NCI-H774 (cell line): ENCODE measurements at places on chromosomes 1 and 21.

GRCh38 chr1:18854331-18855025 is 5.0 kb downstream of the TAS1R2 start:
- DNase-seq: no peak

DNA sequence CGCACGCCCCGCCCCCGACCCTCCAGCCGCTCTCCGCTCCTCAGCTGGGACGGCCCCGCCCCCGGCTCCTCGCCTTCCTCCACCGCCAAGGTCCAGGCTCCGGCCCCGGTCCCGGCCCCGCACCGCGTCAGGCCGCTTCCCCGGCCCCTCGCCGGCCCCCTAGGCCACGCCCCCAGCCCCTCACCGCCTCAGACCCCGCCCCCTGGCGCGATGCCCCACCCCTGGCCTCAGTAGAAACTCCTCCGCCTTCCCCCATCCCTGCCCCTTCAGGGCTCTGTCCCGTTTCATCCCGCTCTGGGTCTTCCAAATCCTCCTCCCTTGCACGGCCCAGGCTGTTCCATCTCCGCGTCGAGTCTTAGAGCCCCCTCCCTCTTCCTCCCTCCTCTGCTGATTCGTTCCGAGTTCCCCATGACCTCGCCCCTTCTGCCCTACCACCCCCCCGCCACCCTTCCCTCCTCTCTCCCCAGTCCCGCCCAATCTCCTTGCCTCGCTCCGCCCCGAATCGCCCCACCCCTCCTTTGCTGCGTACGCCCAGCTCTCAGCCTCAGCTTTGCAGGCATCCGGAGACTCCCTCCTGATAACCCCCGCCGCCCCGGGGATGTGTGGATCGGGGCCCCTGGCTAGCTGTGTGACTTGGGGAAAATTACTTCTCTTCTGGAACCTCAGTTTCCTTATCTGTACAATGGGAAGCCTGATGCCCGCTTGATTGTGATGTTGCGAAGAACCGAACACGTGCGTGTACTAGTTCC is 448 bp upstream of the ASAP3 start:
- DNase-seq: peak; percentile 47

GRCh38 chr1:67126111-67126746 is 8.5 kb downstream of the C1orf141 start:
- no peak for DNase-seq

GRCh38 chr21:37550618-37551330 is 184.2 kb downstream of the DYRK1A start:
- DNase-seq: no peak

GRCh38 chr1:109769330-109770078 is 5.8 kb upstream of the EPS8L3 start:
- no peak for DNase-seq

GRCh38 chr1:212189352-212189738 is 95.9 kb upstream of the PPP2R5A start:
- no peak for DNase-seq

DNA sequence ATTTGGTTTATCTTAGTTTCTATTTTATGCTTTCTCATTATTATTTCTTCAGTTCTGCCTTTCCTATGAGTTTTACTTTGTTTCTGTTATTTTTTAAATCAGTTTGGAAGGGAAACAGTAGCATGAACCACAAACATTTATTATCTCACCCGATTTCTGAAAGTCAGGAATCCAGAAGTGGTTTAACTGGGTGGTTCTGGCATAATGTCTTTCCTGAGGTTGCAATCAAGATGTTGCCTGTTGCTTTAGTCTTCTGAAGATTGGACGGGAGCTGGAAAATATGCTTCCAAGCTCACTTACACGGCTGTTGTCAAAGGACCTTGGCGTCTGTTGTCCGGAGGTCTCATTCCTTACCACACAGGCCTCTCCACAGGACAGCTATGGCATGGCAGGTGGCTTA is 50.4 kb downstream of the SNRPE start:
- no peak for DNase-seq

DNA sequence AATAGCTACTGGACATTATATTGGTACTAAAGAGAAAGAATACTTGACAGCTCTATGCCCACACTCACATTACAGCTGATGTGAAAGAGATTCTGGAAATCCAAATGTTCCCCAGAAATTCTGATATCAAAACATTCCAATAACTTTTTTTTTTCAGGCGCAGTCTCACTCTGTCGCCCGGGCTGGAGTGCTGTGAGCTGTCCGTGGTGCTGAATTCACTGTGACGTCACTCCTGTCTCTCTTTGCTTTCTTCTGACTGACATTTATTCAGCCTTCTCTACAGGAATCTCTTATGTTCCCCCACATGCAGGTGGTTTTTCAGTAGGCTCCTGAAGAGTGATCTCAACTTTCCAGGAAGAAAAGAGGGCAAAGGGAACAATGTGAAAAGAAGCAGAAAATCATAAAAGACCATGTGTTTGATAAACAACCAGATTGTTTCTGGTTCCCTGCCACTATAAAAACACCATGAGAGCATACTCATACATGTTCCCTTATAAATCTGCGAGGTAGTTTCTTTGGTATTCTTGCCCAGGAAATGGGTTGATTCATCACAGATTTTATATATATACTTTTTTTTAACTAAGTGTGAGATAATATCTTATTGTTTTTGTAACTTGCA is 6.2 kb downstream of the S100A7A start:
- DNase-seq: no peak

GRCh38 chr1:209710093-209710492 is 5.4 kb downstream of the HSD11B1 start:
- no peak for DNase-seq

GRCh38 chr21:29186246-29186645 is 55.8 kb downstream of the MAP3K7CL start:
- DNase-seq: no peak

- DNase-seq: no peak
Observed at GRCh38 chr1:159832309-159832708, 5.6 kb downstream of the SLAMF8 start.
